M059J (cell line): ENCODE measurements at places on chromosomes 16 and 17.

DNA sequence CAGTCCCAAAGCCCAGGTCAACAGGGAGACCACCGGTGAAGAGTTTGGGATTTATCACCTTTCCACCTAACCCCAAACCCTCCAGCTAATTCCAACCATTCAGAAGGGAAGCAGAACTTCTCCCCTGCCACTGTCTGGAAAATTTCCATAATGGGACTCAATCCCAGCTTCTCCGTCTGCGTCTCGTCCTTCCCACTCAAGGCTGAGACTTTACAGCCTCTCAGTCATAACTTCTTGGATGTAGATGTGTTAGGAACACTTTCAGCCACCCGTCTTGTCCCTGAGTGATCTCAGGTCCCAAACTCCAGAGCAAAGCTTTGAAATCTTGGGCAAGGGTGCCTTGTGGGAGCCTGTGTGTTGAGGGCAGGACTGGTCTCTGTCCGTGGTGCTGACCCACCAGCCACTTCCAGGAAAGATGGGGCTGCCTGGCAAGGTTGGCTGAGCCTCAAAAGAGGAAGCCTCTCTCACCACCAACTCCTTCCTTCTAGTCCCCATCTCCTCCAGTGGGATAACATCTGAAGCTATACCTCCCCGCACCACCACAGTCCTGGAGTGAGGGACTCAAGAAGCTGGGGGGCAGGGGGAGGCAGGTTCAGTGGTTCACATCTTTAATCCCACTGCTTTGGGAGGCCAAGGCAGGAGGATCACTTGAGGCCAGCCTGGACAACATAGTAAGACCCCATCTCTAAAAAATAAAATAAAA, 9.3 kb downstream of the GAS2L2 start:
- DNase-seq, result peak; percentile 40

- no peak for DNase-seq
Measured at GRCh38 chr17:66397486-66397885, 95.1 kb downstream of the PRKCA start.

DNA sequence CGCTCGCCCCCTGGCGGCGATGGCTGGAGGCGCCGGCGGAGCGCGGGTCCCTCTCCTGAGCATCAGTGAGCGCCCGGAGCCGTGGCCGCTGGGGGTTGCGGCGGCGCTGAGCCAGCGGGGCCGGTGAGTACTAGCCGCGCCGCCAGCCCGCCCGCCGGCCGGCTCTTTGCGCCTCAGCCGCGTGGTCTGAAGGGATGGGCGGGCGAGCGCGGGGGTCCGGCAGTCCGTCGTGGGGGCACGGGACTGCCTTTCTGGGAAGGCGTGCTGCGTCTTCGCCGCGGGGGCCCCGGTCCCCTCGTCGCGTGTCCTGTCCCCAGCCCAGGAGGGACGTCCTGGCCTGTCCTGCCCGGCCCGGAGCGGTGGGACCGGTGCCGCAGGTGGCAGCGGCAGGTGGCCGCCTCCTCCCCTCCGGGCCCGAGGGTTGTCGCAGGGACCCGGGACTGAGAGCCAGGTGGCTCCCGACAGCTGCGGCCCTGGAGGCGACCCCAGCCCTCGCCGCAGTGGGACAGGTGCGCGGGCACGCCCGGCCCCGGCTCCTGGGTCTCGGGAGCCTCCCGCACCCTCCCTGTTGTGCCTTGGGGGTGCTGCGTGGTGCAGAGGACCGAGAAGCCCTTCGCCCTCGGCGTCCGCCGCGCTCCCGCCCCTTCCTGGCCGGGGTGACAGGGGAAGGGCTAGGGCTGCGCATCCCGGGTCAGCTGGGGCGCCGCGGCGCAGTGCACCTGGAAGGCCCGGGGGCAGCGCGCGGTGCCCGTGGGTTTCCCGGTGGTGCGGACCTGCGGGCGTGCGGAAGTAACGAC, at the start of gene SPECC1:
SPECC1 (plus strand) TSS at position 58 of the 797 bp plus-strand sequence. CDS start 87,293 bp downstream, outside the sequence.
- peak; percentile 69 for DNase-seq

DNA sequence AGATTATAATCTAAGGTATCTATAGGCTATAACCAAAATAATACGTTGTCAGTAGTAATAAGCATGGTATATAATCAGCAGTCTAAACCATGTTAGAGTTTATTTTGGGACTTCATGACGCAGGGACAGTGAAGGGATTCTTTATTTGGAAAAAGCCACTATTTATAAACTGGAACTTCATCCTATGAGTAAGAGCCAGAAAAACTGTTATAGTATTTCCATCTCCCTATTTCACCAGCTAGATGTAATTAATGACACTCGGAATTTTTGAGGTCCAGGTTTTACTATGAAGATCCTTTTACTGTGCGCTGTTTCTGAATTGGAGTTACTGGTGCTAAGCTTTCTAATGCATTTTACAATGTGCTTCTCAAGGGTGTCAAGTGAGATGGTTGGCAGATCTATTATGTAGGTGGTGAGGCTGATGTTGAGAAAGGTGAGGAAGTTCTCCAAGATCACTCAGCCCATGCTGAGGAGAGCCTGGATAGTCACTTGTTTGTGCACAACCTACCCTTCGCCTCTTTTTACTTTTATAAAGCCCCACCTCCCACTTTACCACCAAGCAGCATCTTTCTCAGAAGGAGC, 149.3 kb downstream of the MSI2 start:
- DNase-seq, result no peak

GRCh38 chr17:76732734-76733617, 4.2 kb downstream of the SRSF2 start:
- DNase-seq, result no peak

DNA sequence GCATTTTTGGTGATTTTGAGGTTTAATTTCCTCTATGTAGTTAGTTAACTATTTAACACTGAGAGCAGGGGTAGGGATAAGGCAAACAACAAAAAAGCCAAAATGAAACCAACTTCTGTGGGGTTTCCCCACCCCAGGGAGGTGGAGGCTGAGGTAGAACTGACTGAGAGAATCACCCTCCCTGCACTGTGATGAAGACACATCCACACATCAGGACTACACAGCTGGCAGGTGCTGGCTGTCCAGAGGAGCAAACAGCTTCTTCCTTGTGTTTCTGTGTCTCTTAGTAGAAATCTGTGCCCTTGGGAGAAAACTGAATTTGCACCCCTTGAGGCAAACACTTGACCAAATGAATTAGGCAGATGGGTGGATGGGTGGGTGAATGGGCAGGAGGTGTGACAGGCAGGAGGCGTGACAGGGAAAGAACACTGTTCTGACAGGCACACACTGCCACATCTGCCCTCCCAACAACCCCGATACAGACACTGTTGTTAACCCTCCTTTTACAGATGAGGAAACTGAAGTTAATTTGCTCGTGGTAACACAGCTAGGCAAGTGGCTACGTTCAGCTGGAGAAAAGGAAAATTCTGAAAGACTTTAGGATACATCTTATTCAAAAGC, 62.9 kb upstream of the AMZ2 start:
- DNase-seq, result no peak

GRCh38 chr17:20098314-20098713, 89.2 kb downstream of the SPECC1 start:
- no peak for DNase-seq

DNA sequence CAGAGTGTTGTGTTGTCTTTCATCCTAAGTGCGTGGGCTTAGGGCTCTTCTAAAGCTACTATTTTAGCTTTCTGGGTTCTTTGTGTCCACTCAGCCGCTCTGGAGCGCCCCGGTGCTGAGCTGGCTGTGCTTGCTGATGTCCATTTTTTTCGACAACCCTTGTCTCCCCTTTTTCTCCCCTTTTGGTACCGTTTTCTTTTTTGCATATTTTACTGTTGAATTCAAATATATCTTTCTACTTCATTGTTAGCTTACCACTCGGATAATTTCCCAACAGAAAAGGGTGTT, 1.2 kb downstream of the SRRM2 start:
- DNase-seq, result no peak

GRCh38 chr17:59464246-59464645, 101.2 kb upstream of the DHX40 start:
- no peak for DNase-seq
